Activated CD4-positive, alpha-beta memory T cell treated with anti-CD3 and anti-CD28 coated beads, Interleukin-2, amount 10 ng/mL, durations not matched to agents 7 days and 5 days (primary cell): ENCODE measurements at places on chromosomes 1 and 21.
A peak's percentile ranks its signal among the peaks of the same experiment; 100 is the strongest.

DNA sequence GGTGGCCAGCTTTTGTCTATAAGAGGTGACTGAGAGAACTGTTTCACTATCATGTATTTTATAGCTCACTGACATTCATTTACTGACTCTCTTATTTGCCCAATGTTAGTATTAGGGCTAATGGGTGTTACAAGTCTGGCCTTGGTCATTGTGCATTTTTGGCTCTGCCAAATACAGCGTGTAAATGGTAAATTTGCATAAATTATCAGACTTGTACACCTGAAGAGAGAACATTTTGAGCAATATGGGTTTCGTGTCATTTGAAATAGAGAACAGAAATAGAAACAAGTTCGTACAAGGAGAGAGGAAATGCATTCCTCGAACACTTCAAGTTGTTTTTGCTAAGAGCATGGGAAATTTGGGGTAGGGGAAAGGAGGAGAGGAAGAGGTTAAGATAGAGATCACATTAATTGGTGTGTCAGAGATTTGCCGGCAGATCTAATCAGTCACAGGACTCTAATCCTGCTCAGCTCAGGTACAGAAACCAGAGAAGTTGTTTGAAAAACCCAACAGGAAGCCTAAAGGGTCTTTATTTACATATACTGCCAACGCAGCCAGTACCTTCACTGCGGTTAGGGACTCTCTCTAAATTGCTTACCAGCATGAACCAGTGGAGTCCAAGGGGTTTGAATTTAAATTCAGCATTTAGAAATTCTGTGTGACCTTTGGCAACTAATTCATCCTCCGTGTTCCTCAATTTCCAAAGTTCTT is 261.5 kb downstream of the GPATCH2 start:
- DNase-seq = no peak

- no peak for DNase-seq
Measured at GRCh38 chr1:81811757-81812371, 11.1 kb downstream of the ADGRL2 start.

GRCh38 chr1:156844102-156844501 is 14.8 kb downstream of the INSRR start:
- DNase-seq = no peak

- DNase-seq = no peak
Measured at GRCh38 chr1:12184008-12184681, 17.4 kb downstream of the TNFRSF1B start.

DNA sequence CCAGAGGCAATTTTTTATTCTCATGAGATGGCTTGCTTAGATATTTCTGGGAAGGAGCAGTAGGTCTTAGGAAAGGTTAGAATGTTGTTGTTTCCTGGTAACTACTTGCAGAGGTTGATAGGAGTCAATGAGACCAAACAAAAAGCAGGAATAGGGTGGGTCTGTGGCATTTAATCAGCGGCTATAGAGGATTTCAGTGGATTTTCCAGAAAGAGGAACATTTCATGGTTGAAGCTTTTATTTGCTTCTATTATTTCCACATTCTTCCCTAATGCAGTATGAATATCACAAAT is 111.3 kb upstream of the PALMD start:
- DNase-seq = no peak

- no peak for DNase-seq
Measured at GRCh38 chr1:74434321-74434720, 78.1 kb downstream of the LRRC53 start.

DNA sequence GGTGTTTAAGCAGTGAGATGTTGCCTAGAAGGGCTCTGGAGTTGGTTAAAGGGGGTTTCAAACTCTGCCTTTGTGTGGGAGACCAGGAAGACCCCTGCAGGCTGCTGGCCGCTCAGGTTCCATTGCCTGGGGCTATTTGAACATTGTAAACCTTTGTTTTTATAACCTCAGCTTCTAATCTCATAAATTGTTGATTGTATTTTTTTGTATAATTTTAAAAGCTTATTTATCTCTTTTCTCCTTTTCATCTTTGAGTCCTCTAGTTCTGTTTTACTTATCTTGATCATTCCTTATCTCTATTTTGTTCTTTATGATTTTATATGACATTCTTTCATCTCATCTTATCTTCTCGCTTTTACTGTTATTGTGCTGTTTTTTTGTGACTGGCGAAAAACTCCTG is 45.5 kb upstream of the SOX13 start:
- DNase-seq = no peak

DNA sequence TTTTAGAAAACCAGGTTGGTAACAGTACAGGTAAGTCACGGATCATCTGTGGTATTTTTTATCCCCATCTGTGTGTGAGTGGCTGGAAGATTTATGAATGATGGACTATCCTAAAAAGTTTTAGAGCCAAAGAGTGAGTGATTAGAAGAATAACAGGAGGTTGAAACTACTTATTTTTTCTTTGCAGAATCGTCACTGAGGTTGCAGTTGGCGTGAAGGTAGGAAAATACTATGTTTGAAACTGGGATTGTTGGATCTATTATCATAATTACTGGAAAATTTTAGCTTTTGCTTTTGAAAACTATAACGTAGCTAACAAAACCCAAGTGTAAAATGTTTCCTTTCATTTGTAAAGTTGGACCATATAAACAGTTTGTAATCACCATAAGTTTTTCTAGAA is 1.8 kb downstream of the PTBP2 start:
- DNase-seq = no peak

GRCh38 chr21:34198231-34199120 is 125.1 kb downstream of the MRPS6 start:
- DNase-seq = peak; percentile 59

- no peak for DNase-seq
Measured at GRCh38 chr1:101088431-101088830, 62.8 kb upstream of the DPH5 start.

- no peak for DNase-seq
Measured at GRCh38 chr1:66286307-66286706, 247.6 kb upstream of the SGIP1 start.

DNA sequence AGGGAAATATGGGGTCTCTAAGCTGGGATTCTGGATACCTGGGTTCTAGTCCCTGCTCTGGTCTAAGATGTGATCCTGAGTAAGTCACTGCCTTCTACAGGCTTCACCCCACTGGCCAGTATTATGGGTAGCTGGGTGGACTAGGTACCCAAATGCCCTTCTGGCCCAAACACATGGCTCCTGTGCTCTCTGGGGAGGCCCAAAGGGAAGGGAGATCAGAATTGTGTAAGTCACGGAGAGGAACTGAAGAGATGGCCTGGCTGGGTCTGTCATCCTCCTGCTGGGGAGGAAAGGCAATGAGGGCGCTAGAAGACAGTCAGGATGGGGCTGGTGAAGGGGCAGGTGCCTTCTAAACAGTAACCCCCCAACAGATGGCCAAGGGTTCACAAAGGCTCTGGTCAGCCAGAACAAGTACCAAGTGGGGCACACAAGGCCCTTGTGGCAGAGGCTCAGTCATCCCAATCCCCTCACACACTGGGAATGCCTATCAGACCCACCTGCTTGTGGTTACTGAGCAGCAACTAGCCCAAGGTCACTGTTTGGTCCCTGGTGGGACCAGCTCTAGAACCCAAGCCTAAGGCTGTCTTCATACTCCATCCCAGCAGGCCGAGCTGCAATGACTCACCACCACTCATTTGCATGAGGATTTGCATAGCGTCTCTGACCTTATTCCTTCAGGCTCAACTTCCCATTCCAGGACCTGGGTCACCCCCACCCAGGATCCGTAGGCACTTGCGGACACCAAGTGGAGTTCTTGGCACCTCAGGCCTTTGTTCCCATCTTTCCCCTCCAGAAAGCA is 9.2 kb downstream of the MEF2D start:
- DNase-seq = no peak

GRCh38 chr1:240888039-240888786 is 276.3 kb upstream of the GREM2 start:
- peak; percentile 29 for DNase-seq

- DNase-seq = no peak
Measured at GRCh38 chr21:29185172-29185571, 54.7 kb downstream of the MAP3K7CL start.

DNA sequence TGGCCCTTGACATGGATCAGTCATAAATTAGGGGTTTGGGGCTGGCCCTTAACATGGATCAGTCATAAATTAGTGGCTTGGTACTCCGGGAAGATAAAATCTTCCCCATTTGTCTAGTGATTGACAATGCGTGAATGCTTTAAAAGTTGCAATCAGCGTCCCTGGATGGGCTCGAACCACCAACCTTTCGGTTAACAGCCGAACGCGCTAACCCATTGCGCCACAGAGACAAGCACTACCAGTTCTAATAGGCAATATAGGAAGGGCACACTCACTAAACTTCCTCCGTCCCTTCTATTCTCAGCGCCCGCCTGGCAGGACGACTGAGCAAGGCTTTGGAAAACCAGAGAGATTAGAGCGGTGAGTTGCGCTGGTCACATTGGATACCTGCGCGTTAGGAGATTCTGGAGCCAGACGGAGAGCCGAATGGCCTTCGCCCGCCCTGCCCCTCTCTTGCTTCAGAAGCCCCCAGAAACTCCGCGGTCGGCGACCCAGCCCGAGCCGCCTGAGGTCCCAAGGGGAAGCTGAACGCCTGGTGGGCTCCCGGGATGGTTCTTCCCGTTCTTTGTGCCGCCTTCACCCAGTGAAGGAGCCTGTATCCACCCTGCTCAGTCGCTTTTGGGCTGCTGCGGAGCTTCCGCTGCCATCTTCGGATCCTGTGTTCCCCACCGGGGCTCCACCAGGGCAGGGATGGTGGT is 235.9 kb downstream of the FAM72C start:
- no peak for DNase-seq

DNA sequence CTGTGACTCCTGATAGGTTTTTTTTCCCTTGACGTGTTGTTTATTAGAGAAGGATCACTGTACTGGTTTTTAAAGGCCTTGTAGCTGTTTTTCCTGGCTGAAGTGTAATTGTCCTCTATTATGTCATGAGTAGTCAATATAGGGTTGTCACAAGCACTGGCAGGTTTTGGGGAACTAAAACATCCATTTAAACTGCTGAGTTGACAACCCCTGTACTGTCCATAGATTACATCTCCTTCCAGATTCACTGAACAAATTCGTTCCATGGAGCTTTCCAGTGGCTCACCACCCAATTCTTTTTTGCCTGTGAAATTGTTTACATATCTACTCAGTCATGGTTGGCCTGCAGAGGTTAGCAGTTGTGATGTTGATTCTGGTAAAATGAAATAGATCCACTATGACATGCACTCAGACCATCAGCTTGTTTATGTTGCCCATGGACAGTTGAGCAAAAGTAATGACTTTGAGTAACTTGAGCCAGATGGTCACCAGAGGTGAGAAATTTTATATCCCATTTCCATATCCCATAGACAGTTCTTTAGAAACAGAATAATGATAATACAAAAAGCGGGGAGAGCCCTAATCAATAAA is 59.9 kb upstream of the QSOX1 start:
- no peak for DNase-seq

GRCh38 chr1:26482921-26483320 is 10.7 kb downstream of the HMGN2 start:
- DNase-seq = no peak

DNA sequence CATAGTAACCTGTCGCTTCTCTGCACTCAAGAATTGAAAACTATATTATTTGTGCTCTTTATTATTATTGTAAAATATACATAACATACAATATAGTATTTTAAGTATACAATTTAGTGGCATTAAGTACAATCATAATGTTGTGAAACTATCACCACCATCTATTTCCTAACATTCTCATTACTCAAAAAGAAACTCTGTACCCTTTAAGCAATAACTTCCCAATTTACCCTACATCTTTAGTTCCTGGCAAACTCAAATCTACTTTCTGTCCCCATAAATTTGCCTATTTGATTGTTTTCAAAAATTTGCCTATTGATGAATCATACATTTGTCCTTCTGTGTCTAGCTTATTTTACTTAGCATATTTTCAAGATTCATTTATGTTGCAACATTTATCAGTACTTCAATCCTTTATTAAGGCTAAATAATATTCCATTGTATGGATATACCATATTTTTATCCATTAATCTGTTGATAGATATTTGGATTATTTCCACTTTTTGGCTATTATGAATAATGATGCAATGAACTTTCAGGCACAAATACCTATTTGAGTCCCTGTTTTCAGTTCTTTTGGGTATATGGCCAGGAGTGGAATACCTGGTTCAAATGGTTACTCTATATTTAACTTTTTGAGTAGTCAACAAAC is 99.6 kb upstream of the DMRTA2 start:
- no peak for DNase-seq

- DNase-seq = no peak
Measured at GRCh38 chr21:28872218-28872617, 120.5 kb downstream of the LTN1 start.

GRCh38 chr1:204828352-204828850 is 42.3 kb upstream of the NFASC start:
- peak; percentile 50 for DNase-seq

DNA sequence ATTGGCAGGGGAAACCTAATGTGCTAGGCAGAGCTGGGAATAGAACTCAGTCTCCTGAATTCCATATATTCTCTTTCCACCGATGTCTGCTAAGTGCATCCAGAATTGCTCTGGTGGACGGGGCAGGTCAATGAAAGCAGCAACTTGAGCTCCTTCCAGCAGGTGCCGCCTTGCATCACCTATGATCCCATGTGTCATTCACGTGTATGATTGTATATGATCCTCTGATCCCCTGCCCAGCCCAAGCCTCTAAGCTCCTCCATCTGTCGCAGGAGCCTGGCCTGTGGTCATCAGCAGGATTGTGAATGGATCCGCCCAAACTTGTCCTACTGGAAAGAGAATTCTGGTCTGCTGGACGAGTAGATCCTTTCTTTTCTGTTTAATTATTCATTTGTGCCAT is 13.1 kb downstream of the ACTA1 start:
- DNase-seq = no peak

DNA sequence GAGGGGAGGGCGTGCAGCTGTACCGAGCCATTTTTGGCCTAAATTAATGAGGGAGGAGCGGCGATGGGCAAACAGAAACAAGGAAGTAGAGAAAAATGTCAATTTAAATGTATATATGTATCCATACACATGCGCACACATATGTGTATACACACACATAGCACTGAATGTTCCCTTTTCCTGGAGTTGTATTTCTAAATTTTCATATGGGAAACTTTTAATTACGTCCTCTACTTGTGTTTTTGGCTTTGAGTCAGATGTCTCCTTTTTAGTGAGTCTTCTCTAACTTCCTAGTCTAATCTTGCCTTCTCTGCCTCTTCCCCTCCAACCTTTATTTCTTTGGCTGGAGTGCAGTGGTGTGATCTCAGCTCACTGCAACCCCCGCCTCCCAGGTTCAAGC is 15.4 kb upstream of the CYYR1 start:
- no peak for DNase-seq

DNA sequence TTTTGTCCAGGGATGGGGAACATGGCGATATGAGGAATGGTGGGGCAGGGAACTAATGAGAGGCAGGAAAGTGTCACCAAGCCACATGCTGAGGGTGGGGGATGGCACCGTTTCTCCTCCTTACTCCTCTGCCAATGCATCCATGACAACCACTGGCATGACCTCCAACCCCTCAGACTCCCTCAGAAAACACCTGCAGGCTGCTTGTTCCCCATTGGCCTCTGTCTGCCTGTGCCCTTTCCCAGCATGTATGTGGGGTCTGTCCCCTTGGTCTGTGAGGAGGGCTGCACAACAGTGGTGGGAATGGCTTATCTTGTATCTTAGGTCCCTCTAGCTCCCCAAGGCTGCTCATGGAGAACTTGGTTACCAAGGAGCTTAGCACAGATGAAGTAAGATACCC is 137.2 kb upstream of the NGF start:
- no peak for DNase-seq
